ENCODE measurements at places on chromosomes 5 and 9.
A peak's percentile ranks its signal among the peaks of the same experiment; 100 is the strongest.

GRCh38 chr9:114025760-114026159, 52.3 kb downstream of the AMBP start:
- peak; percentile 16 for DNase-seq

GRCh38 chr5:15550502-15551112, 50.6 kb downstream of the FBXL7 start:
- DNase-seq, result no peak

- DNase-seq, result no peak
Measured at GRCh38 chr5:8633259-8633658, 764.3 kb downstream of the MTRR start.

DNA sequence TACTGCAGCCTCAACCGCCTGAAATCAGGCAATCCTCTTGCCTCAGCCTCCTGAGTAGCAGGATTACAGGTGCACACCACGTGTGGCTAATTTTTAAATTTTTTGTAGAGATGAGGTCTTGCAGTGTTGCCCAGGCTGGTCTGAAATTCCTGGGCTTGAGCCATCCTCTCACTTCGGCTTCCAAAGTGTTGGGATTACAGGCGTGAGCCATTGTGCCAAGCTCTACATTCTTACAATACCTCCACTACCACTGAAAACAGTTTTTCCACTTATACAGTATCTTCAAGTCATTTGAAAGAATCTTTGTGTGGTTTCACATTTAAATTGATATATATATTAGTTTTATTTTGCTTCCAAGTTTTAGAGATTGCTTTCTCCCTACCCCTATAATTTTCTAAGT, 42.6 kb downstream of the LARP1 start:
- DNase-seq, result no peak

- no peak for DNase-seq
Measured at GRCh38 chr5:83099445-83099844, 22.1 kb downstream of the XRCC4 start.

DNA sequence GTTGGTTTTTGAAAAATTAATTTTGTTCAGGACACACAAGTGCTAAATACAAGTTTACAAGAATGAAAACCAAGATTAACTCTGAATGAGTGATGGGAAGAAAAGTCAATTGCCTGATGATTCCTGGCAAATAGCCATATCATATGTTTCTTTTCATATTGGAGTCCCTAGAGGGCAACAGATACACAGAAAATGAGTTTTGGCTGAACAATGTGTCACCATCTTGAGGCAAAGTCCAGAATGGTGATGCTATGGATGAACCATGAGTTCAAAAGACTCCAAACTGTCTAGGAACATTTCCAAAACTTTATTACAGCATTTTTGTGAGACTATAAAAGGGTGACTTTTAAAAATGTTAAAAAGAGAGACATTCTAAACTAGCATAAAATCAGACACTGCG, 382.9 kb downstream of the TMEM161B start:
- DNase-seq, result no peak

GRCh38 chr5:95822542-95823181, at the start of gene GLRX:
TSS of gene GLRX (minus strand) at chr5:95822726. CDS start at chr5:95822662, 64 bp downstream.
- peak; percentile 72 for DNase-seq

DNA sequence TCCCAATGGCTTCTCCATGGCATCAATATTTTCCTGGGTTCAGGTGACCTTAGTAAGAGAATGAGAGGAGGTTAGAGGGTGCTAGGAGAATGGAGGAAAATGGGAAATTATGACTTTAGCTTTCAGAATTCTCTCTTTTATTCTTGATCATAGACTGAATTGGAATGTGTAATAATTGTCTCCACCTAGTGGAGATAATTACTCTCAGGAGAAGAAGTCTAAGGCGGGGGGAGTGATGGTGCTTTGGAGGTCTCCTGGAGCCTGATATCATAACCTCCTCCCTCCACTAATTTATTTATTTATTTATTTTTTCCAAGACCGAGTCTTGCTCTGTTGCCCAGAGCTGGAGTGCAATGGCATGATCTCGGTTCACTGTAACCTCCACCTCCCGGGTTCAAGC, 221.3 kb downstream of the GRIA1 start:
- DNase-seq, result no peak

DNA sequence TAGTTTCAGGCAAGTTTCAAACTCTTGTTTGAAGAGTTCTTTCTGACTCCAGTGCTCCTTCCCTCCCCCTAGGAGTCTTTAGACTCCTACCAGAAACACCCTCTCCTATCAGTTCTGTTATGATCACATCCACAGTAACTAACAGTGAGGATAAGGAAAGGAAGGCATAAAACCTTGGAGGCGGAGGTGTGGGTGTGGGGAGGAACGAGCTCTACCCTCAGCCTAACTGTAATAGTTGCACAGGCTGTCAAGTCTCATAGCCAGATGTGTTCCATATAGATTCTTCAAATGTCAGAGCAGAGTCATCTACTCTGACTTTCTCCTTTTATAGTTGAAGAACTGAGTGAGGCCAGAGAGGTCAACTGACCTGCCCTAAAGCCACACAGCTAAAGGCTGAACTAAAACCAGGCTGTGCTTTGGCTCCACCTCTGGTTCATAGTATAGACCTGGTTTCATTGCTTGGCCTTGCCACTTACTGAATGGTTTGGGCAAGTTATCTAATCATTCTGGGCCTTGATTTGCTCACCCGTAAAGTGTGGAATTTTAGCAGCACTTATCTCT, 34.4 kb upstream of the PIK3R1 start:
- DNase-seq, result no peak

DNA sequence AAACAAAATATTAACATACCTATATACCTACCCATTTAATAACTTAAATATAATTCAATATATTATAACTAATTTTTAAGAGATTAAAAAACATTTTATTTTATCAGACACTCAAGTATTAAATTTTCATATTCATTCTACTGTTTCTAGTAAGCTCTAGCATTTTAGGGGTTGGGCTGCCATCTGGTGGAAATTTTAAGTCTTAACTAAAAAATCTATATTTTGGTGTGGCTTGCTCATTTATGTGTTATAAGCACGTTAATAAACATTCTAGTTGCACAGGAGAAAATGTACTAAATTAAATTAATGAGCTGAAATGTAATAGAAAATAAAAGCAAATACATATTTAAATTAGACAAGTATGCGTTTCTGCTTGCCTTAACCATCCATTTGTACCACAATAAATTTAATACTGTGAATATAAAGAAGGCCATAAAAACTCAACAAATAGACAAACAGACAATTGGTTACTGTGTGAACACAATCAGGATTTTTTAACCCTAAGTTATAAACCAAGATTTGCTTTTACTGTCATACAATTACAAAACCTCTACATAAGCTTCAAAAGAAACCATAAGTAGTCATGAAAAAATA, 1728.3 kb upstream of the CDH9 start:
- no peak for DNase-seq

GRCh38 chr5:99317136-99317535, 388.3 kb upstream of the CHD1 start:
- no peak for DNase-seq

DNA sequence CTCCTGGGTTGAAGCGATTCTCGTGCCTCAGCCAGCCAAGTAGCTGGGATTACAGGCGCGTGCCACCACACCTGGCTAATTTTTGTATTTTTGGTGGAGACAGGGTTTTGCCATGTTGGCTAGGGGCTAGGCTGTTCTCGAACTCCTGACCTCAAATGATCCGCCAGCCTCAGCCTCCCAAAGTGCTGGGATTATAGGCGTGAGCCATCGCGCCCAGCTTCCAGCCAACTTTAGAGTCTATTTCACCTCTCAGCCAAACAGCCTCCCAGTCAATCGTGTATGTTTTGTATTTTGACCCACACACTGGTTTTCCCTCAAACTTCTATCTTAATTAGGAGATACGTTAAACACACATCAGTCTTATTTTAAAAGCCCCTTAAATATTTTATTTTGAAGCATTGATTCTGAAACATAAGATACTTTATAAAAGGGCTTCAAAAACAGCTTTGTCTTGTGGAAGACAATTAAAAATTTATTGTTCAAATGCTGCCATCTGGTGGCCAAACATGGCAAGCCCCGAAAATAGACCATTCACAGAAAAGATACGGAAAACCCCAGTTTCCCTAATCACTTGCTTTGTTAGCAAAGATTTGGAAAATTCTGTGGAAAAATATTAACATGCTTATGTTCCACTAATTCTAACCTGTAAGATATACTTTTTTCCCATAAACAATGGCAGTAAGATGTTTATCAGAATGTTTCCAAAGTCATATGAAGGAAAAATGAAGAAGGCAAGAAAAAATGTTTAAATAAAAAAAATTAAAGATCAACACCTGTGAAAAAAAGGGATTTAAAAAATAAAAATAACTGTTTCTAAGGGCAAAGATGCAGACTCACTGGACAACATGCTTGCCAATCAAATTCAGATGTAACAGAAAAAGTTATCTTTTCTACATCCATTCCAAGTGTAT, 33.1 kb downstream of the APTX start:
- peak; percentile 74 for DNase-seq

DNA sequence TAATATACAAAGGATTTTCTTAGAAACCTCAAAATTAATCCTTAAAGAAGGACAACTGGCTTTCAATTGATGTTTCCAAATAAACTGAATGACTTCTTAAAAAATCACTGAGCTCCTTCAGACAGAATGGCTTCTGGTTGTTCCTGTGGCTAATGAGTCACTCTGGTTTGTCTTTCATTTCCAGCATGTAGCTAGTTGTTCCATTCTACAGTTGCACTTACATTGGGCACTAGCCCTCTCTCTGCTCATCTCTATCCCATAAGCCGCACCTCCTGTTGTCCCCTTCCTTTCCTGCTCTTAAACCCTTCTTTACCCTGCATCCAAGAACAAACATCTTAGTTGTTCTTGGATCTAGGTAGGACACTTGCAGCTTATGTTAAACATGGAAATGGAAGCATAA, 235.3 kb upstream of the HAPLN1 start:
- no peak for DNase-seq

- DNase-seq, result no peak
Measured at GRCh38 chr5:17801595-17801994, 167.3 kb downstream of the TAF11L14 start.

- DNase-seq, result no peak
Measured at GRCh38 chr5:112349371-112349770, 69.7 kb downstream of the EPB41L4A start.

- DNase-seq, result no peak
Measured at GRCh38 chr9:33453999-33454660, 6.7 kb upstream of the AQP3 start.

DNA sequence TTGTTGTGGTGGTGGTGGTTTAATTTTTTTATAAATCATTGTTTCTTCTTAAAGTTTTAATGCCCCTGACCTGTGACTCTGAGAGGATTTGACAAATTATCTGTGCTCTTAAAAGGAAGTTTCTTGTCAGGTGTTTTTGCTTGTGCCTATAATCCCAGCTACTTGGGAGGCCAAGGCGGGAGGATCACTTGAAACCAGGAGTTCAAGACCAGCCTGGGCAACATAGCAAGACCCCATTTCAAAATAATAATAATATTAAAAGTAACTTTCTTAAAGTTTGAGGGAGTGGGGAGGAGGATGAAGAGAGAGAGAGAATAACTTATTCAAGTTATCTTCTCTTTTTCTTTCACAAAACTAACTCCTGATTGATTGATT, 12.2 kb upstream of the ERMP1 start:
- no peak for DNase-seq

GRCh38 chr5:61650661-61651060, 318.6 kb downstream of the ZSWIM6 start:
- DNase-seq, result no peak
